Inflammatory macrophage (primary cell): ENCODE measurements at places on chromosomes 7 and 10.

DNA sequence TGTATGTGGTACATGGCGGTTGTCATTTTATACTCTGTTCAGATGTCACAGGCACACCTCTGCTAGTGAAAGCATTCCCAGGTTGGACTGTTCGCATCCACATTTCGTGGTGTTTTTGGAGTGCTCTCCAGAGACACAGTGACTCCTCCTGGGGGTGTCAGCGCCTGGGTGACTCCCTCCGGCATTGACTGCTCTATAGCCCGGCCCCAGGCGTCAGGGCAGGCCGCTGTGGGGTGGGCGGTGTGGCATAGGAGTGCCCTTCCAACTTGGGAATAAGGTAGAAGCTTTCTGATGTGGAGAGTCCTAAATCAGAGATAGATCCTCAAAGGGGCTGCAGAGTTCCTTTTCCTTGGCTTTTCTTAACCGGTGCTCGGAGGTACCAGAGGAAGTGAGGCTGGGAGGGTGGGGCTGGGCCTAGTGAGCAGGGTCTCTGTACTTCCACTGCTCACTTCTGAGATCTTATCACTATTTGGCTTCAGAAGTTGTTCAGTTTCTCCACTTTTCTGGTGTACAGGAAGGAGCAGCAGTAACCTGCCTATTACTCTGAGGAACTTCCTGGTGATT lies 32.3 kb downstream of the CCNY start:
- no peak for DNase-seq

GRCh38 chr10:10209167-10209566 lies 808.5 kb upstream of the CELF2 start:
- DNase-seq = no peak

- DNase-seq = peak; percentile 48
Measured at GRCh38 chr10:70052462-70053217, at the start of gene MACROH2A2. Gene MACROH2A2 (plus strand): TSS chr10:70052846. CDS start chr10:70075659, 22,813 bp downstream.

- no peak for DNase-seq
Measured at GRCh38 chr7:153061910-153062528, 302.5 kb downstream of the ACTR3B start.

DNA sequence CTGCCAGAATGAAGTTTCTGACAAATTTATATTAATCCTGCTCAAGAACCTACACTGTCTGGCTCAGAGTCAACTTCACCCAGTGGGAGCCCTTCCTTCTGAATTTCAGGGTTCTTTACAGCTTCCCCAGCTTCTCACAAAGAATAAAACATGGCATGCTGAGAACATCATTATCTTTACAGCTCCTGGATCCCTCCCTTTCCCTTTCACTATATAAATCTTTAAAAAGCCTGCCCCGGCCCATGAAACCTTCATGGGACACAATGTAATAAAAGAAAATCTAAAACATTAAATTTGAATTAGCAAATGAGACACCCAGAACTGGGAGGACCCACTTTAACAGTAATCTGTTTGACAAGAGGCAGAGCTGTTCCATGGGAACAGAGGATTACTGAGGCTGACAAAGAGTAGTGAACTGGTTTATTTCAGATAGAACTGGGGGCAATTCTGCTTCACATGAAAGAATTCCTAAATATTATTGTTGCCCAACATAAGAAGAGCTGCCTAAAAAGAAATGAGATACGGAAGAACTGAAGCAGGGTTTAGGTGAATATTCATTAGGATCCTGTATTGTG lies 222.8 kb downstream of the THSD7A start:
- no peak for DNase-seq

DNA sequence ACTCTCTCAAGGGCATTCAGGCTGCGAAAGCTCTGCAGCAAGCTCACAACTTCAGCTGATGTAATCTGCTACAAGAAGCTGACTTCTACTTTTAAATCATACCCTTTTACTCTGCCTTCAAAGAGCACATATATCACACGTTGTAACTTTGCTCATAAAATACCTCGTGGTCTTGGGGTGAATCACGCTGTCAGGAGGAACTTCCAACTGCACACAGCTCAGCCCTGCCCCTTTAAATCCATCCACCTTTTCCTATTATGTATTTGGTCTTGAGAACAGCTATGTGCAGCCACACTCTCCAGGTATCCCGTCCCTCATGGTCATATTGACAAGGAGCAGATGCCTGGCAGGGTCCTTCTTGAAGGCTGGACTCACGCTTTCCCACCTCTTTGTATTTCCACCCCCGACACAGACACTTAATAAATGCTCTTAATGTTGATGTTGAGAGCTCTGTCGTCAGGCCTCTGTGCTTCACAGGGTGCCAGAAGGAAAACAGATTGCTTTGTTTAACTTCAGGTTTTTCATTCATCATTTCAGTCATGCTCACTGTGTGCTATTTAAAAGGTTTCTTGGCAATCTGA lies 47.6 kb downstream of the ICA1 start:
- DNase-seq = peak; percentile 11

GRCh38 chr10:34530778-34531177 lies 284.3 kb downstream of the PARD3 start:
- no peak for DNase-seq

- DNase-seq = peak; percentile 86
Measured at GRCh38 chr7:95596198-95597063, at the start of gene PDK4. Gene PDK4 (minus strand): TSS chr7:95596516. CDS start chr7:95596293, 223 bp downstream.

DNA sequence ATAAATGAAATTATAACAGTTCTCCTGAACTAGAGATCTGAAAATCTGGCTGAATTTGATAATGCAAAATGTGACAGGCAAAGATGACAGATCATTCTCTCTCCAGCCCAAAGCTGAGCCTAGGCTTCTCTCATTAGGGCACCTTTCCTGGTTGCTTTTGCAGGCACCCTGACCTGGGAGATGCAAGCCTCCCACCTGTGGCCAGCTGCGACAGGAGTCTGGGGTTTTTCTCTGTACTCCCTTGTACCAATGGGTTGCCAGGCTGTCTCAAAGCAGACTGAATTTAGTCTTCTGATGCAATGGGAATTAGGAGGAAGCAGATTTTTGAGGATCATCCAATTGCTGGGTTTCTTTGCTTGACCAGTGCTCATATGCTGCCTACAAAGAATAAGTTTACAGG lies 85.0 kb upstream of the EFCAB10 start:
- no peak for DNase-seq

- no peak for DNase-seq
Measured at GRCh38 chr7:149586646-149587645, 89.3 kb upstream of the ZNF746 start.

- DNase-seq = no peak
Measured at GRCh38 chr10:15293862-15294842, 76.9 kb downstream of the FAM171A1 start.

DNA sequence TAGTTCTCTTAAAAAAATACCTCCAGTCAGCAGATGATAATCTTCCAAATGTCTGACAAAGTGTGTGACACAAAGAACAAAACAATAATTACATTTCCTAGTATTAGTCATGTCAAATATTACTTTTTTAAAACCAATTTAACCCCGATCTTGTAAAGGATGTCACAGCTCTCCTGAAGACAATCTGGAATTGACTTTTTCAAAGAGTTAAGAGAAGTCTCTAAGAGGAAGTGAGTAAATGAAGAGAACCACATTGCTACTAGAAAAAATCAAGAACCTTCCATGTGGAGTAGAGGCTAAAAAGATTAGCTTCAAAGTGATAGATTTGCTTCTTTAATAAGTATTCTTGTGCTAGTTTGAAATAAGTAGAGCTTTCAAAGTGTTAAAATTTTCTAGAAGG lies 218.2 kb upstream of the IMMP2L start:
- DNase-seq = no peak

GRCh38 chr7:151625606-151626005 lies 105.9 kb upstream of the RHEB start:
- no peak for DNase-seq

DNA sequence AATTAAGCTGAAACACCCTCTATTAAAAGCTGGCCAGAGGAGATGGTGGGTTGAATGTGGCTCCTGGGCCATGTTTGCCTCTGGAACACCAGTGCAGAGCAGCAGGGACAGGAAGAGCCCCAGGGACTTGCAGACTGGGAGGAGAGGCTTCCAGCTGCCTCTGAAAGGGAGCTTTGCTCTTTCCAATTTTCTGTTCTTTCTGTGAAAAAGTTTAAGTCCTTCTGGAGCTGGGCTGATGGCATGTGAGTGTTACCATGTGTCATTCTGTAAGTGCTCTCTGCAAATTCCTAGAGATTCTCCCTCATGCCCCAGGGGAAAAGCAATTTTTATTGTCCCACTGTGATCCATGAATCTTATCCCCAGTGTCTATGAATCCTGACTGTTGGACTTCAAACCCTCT lies 112.8 kb upstream of the LANCL2 start:
- DNase-seq = no peak

- DNase-seq = no peak
Measured at GRCh38 chr10:27564398-27564797, 60.3 kb downstream of the RAB18 start.

DNA sequence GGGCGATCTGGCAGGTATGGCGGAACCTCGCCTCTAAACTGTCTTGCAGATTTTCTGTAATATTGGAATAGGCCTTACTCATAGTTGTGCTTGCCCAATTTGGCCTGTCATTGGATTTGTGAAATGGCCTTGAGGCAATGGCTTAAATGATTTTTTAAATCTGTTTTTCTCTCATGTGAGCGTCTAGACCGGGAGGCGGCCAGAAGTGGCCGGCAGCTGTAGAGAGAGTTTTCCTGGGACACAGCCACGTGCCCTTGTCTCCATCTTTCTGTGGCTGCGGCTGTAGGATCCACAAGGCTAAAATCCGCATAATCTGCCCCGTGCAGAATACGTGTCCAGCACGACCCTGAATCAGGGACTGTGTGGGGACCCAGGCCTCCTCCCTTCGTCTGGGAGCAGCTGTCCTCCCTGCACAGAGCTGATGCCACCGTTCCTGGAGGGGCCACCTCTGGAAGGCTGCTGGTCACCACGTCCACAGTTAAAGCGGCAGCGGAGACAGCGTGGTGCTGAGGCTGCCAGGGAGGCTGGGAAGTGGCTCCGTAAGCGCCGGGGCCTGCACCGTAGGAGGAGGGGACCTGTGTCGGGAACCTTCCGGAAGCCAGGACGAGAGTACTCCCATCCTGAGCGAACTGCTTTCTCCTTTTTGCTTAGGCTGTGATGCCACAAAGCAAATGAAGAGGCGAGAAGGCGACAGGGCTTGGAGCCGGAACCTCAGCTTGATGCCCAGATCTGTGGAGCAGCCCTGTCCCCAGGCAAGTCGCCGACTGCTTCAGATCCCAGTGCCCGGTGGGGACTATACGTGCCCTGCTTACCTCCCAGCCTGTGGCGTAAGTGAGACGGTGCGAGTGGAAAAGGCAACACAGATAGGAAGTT lies 99.8 kb downstream of the DYNC2I1 start:
- DNase-seq = no peak

GRCh38 chr7:19964246-19964645 lies 190.8 kb upstream of the TMEM196 start:
- no peak for DNase-seq

DNA sequence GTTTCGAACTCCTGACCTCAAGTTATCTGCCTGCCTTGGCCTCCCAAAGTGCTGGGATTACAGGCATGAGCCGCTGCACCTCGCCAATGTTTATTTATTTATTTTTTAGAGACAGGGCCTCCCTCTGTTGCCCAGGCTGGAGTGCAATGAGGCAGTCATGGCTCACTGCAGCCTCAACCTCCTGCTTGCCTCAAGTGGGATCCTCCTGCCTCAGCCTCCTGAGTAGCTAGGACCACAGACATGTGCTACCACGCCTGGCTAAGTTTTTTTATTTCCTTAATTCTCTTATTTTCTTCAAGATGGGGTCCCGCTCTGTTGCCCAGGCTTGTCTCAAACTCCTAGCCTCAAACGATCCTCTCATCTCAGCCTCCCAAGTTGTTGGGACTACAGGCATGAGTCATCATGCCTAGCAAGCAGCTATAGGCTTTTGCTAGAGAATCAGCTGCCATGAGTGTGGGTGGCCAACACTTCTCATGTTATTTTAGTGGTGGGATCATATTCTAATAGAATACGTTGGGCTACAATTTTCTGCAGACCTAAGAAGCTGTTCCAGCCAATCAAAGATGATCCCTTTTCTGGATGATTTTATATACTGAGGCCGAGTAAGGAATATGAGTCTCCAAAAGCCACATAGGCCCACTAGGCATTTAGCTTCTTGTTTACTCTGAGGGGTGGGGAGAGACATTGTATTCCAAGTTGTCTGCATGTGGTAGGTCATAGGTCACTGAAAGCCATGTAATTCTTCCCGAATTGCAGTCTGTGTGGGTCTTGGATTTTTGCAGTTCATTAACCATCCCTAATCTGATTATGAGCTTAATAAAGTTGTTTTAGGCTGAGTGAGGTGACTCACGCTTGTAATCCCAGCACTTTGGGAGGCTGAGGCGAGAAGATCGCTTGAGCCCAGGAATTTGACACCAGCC lies 7.6 kb upstream of the TMEM248 start:
- DNase-seq = no peak

GRCh38 chr7:5381071-5381772 lies 42.4 kb downstream of the TNRC18 start:
- DNase-seq = no peak

DNA sequence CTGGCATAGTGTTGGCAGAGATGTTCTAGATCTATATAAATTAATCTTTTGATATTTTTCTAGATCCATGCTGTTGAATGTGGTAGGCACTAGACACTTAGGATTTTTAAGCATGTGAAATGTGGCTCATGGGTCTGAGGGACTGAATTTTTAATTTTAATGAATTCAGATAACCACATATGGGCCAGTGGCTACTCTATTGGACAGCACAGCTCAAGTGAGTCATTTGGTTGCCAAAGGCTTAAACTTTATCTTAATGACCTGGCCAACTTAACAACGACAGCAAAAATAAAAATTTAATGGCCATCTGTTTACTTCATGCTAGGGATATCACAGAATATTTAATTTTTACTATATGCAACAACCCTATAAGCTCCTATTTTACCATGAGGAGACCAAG lies 61.4 kb downstream of the CDK14 start:
- no peak for DNase-seq
